ENCODE measurements at places on chromosomes 2 and 18.
A peak's percentile ranks its signal among the peaks of the same experiment; 100 is the strongest.

- peak; percentile 82 for DNase-seq
Observed at GRCh38 chr2:10324095-10324832, 21.6 kb downstream of the HPCAL1 start.

DNA sequence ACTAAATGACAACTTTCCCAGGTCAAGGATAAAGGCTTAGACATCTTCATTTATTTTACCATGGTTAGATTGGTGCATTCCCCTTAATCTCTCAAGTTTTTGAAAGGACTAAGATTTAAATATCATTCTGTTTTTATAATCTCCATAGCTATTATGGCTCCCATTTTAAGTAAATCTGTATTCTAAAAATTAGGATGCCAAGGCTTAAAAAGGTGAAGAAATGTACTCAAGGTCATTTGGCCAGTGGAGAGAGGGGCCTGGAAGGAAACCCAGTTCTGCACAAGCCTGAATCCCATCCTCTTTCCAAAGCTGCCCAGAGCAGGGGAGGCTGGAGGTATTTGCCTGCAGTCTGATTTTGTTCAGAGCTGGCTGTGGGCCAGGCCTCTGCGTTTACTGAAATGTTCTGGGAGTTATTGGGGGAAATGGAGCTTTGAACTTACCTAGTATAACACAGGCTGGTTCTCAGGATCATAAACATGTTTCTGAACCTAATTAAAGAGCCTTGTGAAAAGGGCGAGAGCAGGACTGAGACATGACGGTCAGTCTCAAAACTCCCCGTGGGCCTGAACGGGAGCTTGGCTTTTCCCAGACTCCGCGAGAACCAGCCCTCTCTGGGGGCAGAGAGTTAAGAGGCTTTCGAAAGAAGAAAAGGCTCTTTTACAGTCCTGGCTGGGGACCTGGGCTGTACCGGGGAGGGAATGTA lies 85.6 kb downstream of the DDX1 start:
- DNase-seq, result peak; percentile 52

DNA sequence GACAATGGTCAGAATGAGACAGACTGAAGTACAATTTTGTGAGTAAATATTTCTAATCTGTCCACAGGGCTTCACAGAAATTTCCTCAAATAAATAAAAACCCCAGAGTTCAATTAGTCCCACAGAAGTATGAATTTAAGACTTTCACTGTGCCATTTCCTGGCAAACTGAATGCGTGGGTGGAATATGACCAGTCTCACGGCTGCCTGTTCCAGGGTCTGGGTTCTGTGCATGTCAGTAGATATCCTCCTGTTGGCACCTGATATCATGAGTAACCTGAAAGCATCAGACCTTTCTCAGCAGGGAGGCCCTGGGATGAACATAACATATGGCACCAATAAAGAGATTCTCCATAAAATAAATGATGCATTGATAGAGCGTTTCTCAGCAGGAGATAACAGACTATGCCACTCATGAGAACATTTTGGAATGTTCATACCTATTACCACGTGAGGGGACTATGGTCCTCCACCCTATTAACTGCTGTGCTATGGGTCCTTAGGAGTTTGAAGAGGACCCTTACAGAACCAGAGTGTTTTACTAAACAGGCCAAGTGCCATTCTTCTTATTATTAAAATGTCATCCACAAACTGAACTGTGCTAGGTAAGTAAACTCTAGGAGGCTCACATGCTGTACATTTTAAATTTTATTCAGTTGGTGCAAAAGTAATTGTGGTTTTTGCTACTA lies 10.6 kb upstream of the MALL start:
- DNase-seq, result no peak

- DNase-seq, result peak; percentile 83
Observed at GRCh38 chr18:5543036-5543680, 639 bp downstream of the EPB41L3 start.

DNA sequence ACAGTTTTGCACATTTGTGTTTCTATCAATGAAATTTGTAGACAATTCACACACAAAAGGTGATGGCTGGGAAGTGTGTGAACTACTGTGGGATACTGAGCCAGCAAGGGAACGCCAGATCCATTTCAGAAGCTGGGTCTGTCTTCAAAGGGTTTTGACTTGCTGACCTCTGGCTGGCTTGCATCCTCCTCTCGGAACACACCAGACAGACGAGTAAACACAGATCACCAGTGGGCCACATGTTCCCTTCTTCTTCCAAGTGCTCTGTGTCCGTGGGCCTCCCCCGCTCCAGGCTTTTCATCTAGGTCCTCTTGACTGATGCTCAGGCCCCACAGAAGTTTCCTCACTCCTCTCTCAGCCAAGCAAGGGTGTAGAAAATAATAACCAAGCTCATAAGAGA lies 122.2 kb upstream of the OSR1 start:
- no peak for DNase-seq

DNA sequence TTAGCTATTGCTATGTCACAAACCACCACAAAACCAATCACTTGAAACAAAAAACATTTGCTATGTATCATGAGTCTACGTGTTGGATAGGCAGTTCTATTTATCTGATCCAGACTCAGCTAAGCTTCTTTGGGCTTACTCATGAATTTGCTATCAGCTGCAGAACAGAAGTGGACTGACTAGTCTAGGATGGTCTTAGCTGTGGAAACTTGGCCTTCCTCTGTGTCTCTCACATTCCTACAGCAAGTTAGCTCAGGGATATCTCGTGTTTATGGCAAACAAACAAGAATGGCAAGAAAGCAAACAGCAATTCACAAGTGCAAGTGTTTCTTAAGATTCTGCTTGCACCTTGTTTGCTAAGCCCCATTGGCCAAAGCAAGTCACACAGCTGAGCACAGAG lies 288.0 kb upstream of the TNP1 start:
- no peak for DNase-seq

DNA sequence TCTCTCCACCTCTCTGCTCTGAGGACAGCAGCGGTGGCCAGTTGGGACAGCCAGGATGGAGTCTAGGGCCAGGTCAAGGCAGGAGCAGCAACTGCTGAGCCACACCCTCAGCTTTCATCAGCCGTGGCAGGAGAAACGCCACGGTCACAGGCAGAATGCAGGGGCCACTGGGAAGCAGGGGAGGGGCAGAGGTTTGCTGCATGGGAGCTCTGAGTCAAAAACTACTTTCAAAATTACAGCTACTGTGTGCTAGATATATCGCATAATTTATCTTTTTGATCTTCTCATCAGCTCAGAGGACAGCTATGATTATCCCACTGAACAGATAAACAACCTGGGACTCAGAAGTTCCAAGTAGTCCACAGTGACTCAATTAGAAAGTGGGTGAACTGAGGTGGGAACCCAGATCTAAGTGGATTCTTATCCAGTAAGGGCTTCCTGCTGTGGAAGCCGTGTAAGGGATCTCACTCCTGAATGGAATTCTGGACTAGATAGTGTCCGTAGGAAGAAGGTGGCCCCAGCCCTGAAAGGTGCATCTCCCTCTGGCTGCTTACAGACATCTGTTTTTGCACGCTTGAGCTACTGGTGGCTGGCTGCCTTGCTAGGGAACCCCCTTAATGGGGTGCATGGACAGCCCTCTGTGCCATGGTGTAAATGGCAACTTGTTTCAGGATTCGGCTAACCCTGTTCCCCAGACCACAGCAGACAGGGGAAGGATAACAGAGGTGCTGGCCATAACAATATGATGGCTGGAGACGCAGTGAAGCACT lies 194.6 kb upstream of the SMAD2 start:
- no peak for DNase-seq

- no peak for DNase-seq
Observed at GRCh38 chr2:199713746-199714145, 137.2 kb downstream of the FTCDNL1 start.

DNA sequence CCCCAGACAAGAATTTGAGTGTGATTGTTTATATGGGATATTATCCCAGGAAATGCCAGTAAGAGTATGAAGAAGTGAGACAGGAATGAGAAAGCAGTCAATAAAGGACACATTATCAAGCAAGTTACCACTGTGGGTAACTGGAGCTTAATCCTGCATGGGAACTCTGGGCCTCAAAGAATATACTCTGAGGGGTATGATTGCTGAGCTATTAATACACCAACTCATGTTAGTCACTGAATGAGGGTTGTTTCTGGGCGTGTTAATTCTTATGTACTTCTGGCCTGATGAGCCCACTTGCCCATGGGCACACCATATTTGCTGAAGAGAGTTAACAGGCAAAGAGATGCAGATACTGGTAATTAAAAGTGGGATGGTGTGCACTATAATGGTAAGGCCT lies 26.6 kb upstream of the PAIP2B start:
- no peak for DNase-seq

GRCh38 chr2:9004338-9005204 lies 1.1 kb upstream of the MBOAT2 start:
- DNase-seq, result no peak

DNA sequence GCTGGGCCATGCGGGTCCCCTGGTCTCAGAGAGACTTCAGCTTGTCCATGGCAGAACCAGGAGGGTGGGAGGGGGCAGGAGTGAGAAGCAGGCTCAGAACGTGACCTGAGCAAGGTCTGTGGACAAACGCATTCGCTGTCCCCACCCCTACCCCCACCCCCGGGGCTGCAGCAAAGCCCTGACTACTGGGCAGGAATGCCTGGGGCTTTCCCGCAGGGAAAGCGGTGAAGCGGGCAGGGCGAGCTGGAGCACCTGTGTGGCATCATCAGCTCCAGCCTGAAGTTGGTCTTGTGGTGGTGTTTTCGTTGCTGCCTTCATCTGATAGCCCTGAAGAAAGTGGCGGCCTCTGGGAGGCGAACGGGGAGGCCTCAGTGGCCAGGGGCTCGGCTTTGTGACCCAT lies 26.1 kb upstream of the ALKAL2 start:
- DNase-seq, result peak; percentile 60

DNA sequence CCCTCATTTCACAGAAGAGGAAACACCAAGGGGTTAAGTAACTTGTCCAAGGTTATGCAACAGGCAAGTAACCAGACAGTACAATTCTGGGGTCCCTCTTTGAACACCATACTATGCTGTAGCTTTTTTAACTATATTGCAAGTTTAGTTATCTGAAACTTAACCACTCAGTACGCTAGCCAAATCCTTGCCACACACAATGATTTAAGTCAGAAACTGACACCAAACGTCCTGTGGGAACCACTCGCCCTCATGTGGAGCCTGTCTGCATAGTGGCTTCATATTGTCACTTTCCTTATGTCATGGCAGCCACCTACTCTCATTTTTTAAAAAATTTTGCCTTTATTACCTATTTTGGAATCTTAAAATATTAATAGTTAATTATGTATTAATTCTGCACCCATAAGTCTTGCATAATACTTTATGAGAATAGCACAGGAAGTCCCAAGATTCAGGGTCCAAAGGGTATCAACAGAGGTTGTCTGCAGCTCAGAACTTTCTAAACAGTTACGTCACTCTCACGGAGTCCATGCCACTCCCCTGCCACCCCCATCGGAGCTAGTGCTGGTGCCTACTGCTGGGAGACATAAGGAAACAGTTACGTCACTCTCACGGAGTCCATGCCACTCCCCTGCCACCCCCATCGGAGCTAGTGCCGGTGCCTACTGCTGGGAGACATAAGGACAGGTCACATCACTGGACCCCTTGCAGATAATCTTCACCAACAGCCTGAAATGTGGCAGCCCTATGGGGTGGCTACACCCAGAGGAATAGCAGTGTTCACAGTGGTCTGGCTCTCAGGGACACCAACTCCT lies 99.0 kb downstream of the L3MBTL4 start:
- no peak for DNase-seq

GRCh38 chr18:56374007-56374655 lies 264.3 kb downstream of the TXNL1 start:
- no peak for DNase-seq

DNA sequence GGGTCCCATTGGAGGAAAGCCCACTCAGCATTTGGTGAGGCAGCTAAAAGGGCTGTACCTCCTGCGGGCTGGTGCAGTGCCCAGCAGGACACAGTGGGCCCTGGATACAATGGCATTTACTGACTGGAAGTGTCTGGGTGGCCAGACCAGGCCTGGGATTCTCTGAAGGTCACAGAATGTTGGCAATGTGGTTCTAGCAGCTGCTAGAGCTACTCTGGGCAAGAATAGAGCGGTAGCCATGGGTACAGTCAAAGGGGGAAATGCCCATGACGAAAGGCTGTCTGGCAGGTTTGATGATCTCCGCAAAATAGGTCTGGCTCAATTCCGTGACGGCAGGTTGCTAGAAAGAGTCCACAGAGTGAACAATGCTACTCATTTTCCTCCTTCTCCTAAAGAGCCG lies 241.8 kb downstream of the AFF3 start:
- no peak for DNase-seq

- no peak for DNase-seq
Observed at GRCh38 chr18:49527631-49528327, 34.1 kb upstream of the LIPG start.

GRCh38 chr2:37555457-37555856 lies 116.0 kb downstream of the CDC42EP3 start:
- DNase-seq, result no peak

GRCh38 chr2:197868206-197868605 lies 63.8 kb downstream of the PLCL1 start:
- DNase-seq, result no peak

DNA sequence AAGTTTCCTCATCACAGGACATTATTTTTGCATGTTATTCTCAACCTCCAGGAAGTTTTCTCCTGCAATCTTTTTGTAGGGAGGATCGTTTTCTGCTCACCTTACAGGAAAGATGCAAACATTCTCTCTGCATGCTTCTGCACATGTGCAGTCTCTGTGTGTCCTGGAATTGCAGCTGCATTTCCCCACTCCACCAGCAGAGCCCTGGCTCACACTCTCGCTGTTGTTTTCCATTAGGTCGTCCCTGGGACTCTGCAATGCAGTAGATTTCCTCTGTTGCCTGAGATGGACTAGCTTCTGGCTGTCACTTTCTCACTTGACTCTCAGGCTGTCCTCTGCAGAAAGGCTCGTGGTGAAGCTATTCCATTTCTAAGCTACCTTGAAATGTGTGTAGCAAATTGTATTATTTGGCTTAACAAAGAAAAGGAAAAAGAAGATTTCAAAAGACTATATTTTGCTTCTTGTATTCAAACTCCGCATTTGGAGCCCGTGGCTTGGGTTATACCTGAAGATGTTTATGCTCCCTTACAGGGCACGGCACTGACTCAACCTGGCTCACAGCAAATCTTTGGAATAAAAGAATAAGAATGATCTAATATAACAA lies 346.7 kb downstream of the RAD51AP2 start:
- no peak for DNase-seq

Measured in H7 (cell line).